ENCODE measurements at places on chromosomes 6 and 20.

DNA sequence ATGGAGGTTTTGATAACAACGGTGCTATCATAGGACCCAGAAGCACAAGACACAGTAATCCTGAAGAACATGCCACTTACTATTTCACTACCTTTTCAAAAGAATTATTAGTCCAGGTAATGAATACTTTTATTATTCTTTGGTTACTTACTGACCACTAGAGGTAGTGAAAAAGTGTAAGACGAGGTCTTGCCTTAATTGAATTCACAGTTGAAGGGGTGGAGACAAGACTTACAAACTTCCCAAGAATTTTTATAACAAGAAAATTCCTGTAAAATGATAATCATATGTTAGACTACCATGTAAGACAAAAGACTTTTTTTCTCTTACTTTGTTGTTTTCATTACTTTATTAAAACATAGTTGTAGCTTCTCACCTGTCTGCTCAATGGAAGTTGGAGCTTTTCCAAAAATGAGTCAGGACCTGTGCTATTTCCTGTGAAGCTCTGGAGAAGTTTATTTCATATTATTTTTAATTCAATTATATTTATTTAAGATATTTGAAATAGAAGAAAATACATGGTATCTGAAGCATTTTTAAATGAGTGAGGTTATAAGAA lies 52.4 kb downstream of the DOP1A start:
- DNase-seq, result no peak

- no peak for DNase-seq
These were observed 226.7 kb upstream of the PRDM1 start for GRCh38 chr6:105859457-105859856.

GRCh38 chr6:52013035-52013434 lies 74.4 kb downstream of the PKHD1 start:
- DNase-seq, result no peak

- DNase-seq, result no peak
These were observed 283.8 kb downstream of the CDC5L start for GRCh38 chr6:44671333-44671732.

- DNase-seq, result peak; percentile 48
These were observed 6.1 kb upstream of the NSFL1C start for GRCh38 chr20:1472556-1473245.

- DNase-seq, result no peak
These were observed 68.9 kb downstream of the PERP start for GRCh38 chr6:138038142-138038870.

DNA sequence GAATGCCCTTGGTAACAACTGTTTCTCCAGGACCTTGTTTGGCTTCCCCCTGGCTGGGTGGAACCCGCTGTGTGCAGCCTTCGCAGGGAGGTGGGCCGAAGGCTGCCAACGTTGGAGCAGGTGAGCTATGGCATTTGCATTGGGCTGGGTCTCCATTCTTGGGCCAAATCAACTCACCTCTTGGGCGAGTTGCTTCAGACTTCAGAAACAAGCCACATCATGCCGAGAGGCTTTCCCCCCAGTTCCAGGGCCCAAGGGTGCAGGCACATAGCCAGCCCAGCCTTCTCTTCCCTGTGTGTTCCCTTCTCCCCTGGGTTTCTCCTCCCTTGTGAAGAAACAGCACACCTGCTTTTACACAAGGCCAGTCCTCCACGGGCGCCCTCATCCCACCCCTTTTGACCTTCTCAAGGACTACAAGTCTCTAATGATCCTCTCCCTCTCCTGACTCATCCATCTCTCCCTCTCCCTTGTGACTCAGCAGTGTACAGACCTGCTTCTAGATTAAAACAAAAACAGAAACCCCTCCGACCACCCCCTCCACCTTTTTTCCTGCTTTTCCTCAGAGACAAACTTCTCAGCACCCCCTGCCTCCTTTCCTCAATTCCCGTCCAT lies 41.6 kb downstream of the FAM209B start:
- no peak for DNase-seq

- no peak for DNase-seq
These were observed 464.8 kb downstream of the CBLN4 start for GRCh38 chr20:55540486-55540885.

- no peak for DNase-seq
These were observed 53.7 kb upstream of the LYRM2 start for GRCh38 chr6:89692256-89692655.

DNA sequence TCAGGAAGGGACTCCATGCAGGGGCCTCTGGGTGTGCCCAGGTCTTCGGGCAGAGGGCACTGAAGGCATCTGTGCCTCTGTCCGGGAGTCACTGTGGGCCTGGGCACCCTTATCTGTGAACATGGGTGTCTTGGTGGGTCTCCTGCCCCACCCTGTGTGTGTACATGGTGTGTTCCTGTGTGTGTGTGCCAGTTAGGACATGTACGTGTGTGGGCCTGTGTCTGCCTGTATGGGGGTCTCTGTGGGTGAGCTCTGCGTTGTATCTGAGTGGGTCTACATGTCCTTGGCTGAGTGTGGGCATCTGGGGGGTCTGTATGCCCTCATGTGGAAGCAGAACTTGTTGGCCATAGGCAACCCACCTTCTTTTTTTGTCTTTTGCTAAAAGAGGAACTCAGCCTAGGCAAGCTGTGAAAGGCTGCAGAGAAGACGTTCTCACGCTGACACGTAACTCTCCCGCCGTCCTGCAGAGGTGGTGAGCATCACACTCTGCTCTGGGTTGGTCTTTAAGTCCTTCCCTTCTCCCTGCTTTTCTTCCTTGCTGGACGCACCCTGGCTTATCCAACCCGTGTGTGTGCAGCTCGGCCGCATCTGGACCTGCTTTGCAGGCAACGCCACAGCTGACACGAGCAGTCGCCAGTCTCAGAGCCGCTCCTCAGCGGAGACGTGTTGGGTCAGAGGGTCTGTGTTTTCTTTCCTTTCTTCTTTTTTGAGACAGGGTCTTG lies 532 bp upstream of the NPBWR2 start:
- DNase-seq, result peak; percentile 46

DNA sequence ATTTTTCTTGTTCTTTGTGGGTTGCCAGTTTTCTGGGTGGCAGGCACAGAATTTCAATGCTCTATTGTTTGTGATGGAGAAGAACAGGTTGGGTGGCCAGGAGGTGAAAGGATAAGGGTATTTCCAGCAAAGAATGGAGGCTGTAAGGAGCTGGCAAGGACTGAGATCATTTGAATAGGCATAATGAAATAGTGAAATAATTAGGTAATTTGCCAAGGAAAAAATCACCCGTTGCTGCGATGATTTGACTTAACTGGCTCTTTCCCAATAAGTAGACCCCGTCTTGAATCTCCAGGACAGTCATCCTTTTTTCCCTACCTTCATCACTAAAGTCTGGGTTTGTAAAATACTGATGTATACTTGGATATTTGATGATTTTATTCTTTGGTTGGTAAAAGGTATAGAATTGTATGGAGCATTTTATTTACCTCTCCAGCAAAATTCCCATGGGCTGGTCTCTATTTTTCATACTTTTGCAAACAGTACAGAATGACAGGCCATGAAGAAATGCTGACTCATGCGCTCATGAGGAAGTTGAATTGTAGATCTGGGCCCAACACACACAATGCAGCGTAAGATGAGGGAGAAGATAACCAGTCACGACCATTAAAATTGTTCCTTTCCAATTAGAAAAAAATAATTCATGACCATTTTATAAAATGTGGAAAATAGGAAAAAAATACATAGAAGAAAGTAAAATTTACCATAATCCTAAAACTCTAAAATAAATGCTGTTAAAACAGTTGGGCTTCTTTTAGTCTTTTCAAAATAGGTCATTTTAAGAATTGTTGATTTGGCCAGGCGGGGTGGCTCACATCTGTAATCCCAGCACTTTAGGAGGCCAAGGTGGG lies 2.4 kb upstream of the GCNT2 start:
- DNase-seq, result no peak

- no peak for DNase-seq
These were observed 174.9 kb downstream of the SMOC2 start for GRCh38 chr6:168615837-168616236.

GRCh38 chr6:106182455-106182854 lies 96.3 kb downstream of the PRDM1 start:
- no peak for DNase-seq
